ENCODE measurements at places on chromosomes 12 and 14.

- DNase-seq: no peak
Measured at GRCh38 chr12:89015419-89015818, 336.9 kb downstream of the DUSP6 start.

DNA sequence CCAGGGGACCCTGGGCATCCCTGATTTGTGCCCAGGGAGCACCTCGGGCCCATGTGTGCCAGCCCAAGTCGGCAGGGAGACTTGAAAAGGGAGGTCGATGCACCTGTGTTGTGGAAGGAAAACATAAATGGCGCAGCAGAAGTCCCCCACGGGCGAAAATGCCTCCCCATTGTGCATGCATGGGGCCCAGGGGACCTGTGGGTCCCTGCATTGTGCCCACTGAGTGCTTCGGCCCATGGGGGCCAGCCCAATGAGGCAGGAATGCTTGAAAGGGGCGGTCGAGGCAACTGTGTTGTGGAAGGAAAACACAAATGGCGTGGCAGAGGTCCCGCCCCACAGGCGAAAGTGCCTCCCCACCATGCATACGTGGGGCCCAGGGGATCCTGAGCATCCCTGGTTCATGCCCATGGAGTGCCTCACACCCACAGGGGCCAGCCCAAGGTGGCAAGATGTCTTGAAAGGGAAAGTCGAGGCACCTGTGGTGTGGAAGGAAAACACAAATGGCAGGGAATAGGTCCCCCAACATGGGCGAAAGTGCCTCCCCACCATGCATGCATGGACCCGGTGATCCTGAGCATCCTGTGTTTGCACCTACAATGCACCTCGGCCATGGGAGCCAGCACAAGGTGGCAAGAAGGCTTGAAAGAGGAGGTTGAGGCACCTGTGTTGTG, 368.0 kb downstream of the ALG10 start:
- DNase-seq: no peak

GRCh38 chr12:30878024-30878423, 48.5 kb upstream of the TSPAN11 start:
- DNase-seq: no peak

GRCh38 chr12:66600903-66601302, 78.0 kb downstream of the GRIP1 start:
- no peak for DNase-seq

DNA sequence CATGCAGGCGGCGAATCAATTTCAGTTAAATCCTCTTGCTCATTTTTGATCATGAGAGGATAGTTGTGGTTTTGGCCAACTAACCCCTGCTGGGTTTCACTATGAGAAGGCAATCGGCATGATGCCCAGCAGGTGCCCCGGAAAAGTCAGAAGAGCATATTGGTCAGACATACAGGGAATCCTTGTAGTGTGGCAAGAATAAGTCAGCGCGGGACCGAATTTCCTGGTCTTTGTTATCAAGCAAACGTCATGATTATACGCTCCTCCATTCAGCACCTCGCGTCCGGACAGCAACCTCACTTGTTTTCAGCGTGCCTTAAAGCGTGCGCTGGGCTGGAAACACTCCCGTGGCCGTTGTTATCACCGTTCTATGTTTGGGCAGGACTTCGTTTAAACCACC, 1.8 kb downstream of the TBC1D30 start:
- DNase-seq: no peak

GRCh38 chr14:50542941-50543418, 10.6 kb upstream of the MAP4K5 start:
- no peak for DNase-seq

GRCh38 chr14:65421201-65421981, 8.9 kb downstream of the FUT8 start:
- DNase-seq: no peak

DNA sequence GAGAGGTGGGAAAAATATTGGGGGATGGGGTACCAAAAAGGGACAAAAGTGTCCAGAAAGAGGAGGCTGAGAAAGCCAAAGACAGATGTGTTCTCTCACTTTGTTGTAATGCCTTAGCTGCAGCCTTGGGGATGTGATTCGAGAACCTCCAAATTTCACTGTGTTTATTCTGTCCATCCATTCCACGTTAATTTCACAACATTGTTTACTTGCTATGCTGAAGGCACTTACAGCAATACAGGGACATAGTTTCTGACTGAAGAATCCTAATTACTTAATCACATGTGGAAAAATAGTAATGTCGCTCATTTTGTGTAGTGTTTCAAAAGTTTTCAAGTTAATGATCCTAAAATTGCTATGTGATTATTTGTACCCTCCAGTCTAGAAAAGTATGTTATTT, 146.2 kb upstream of the SLC38A2 start:
- no peak for DNase-seq

DNA sequence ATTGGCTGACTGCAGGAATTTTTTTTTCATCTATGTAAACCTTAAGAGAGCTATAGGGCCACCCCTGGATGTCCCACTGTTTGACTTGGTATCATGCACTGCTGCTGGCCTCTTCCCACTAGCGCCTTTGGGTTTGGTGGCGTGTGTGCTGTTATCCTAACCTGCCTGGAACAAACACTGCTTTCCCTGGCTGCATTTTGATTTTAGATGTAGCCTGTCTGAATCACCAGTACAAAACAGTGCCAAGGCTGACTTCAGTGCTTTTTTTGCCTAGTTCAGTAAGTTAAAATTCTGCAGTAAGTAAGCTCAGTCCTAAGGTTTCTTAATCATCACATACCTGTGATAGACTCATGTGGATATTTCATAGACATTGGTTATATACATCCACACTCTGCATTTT, 99.2 kb downstream of the EML1 start:
- no peak for DNase-seq

Measured in amygdala (tissue), 56 donors.